ENCODE measurements at places on chromosomes 4 and X.

DNA sequence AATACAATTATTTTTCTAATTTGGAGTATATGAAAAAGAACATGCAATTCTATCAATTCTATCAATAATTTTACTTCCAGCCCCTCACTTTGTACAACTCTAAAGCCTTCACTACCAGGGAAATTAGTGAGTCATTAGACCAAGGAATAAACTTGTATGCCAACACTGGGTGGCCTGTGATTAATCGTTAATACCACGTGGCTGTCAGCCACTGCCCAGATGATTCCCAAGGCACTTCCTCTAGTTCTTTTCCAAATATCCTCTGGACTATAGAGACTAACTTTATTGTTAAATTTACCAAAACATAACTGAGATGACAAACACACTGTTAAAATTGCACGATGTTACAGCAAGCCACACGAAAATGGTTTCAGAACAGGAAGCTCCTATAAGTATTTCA lies 45.7 kb downstream of the MID1 start:
- DNase-seq, result no peak

DNA sequence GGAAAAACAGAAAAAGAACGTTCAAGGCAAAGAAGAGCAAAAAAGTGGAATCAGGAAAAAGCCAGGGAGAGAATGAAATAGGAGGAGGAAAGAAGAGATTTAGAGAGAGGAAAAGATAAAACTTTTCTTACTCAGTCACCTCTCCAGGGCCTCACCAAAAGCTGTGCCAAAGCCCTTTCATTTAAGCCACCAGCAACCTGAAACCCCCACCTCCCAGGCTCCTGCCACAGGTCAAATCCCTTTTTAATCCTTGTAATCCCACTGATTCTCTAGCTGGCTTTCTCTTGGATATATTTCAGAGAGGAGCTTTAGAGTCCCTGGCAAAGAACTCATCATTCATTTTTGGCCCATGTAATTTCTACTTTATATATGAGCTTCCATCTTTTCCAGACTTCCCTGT lies 25.7 kb upstream of the XIAP start:
- DNase-seq, result no peak

DNA sequence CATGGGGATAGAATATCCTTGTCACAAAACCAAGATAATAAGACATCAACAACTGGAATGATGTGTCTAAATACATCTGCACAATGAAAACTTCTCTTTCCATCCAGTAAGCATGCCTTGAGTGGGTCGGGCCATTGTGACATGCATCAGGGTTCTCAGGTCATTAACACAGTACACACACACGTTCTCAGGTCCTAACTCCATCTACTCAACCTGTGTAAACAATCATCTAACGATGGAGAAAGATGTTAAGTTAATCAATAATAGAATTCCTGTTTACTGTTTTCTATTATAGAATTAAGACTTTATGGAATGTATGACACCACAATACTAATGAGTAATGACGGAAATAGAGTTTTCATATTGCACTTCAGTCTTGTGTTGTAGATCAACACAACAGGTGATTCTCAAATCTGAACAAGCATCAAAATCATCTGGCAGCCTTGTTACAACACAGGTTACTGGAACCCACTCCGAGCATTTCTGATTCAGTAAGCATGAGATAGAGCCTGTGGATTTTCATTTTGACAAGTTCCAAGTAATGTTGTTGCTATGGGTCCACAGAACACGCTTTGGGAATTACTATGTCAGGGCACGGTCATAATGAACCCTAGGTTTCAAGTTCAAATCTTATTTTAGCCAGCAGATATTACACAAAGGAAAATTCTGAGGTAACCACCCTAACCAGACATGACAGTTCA lies 315.8 kb upstream of the TEX13C start:
- DNase-seq, result no peak

- no peak for DNase-seq
These were observed 38.3 kb upstream of the NDP start for GRCh38 chrX:44011506-44011905.

- DNase-seq, result no peak
These were observed 210.7 kb downstream of the PPP1R2C start for GRCh38 chrX:42567268-42567667.

DNA sequence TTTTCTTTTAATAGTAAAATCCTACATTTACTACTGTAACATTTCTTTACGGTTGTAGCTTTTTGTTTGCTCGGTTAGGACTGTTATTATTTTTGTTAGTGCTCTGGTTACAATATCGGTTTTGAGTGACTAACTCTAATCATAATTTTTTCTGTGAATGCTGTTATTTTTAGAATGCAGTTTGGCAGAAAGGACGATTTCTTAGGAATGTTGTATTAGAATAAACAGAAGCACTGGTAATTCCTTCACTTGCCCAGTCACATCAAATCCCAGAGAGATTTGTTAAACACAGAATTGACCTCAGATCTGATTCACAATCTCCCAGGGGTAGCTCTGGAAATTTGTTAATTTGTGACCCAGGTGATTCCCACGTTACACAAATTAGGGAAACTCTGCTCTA lies 21.7 kb downstream of the DDIT4L start:
- DNase-seq, result no peak

DNA sequence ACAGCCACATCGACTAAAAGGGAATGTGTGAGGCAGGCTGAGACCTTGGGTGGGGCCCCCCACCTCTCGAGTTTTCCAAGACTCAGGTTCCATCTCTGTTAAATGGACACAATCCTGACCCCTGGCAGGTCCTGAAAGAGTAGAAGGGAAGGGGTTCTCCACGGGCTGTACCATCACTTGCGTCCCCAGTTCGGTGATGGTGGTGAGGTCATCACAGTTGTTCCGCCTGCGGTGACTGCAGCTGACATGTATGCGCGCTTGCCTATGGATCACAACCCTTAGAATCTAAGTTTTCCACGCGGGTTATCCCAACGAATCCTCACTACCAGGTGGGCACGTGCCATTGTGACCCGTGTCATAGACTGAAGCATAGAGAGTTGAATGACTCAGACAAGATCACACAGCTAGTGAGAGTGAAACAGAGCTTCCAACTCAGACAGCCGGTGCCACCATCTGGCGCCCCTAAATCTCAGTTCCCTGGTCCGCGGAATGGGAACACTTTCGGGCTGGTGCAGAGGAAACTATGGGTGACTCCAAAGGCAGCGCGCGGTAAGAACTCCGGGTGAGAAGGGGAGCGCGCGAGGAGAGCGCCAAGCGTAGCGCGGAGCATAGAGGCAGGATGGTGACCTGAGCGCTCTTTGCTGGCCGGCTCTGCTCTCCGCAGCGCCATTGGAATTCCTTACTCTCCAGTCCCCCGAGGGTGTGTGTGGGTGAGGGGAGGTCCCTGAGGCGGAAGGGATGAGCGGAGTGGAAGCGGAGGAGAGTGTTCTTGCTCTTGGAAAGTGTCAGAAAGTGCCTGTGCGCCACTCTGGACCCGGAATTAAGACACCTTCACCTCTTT lies 10.5 kb downstream of the MSX1 start:
- no peak for DNase-seq

- no peak for DNase-seq
These were observed 29.5 kb upstream of the MTNR1A start for GRCh38 chr4:186584912-186585311.

- no peak for DNase-seq
These were observed 34.1 kb downstream of the HTRA3 start for GRCh38 chr4:8303485-8304281.

DNA sequence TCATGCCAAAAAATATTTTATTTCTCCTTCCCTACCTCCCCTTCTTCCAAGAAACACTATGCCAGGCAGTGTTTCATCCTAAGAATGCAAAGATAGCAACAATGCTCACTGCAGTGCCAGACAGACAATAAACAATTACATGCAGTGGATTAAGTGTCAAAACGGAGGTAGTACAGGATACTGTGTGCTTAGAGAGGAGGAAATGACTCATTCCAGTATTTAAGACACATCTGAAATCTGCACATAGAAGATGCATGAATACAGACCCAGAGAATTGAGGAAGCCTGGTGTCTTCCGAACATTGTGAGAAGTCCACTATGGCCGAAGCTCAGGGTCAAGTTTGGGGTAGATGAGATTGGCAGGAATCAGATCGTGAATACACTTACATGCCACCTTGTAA lies 326.4 kb downstream of the PPP3CA start:
- DNase-seq, result no peak

- DNase-seq, result no peak
These were observed 2.4 kb downstream of the RCHY1 start for GRCh38 chr4:75511841-75512240.

- no peak for DNase-seq
These were observed 117.4 kb upstream of the ZC4H2 start for GRCh38 chrX:65093658-65094057.

- no peak for DNase-seq
These were observed 39.5 kb upstream of the MAP3K15 start for GRCh38 chrX:19554786-19555185.

- DNase-seq, result no peak
These were observed 421.8 kb downstream of the MAPK10 start for GRCh38 chr4:85938062-85938461.

DNA sequence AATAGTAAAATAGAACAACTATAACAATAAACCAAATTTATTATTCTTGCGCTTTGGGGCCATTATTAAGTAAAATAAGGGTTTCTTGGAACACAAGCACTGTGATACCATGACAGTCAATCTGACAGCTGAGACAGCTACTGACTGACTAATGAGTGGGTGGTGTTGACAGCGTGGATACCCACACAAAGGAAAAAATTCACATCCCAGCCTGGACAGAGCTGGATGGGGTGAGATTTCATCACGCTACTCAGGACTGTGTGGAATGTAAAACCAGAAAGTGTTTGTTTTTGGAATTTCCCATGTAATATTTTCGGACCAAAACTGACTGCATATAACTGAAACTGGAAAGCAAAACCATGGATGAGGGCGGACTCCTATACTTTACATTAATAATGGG lies 48.8 kb downstream of the IGFBP7 start:
- DNase-seq, result no peak

GRCh38 chr4:177087060-177087459 lies 222.6 kb upstream of the NEIL3 start:
- no peak for DNase-seq

DNA sequence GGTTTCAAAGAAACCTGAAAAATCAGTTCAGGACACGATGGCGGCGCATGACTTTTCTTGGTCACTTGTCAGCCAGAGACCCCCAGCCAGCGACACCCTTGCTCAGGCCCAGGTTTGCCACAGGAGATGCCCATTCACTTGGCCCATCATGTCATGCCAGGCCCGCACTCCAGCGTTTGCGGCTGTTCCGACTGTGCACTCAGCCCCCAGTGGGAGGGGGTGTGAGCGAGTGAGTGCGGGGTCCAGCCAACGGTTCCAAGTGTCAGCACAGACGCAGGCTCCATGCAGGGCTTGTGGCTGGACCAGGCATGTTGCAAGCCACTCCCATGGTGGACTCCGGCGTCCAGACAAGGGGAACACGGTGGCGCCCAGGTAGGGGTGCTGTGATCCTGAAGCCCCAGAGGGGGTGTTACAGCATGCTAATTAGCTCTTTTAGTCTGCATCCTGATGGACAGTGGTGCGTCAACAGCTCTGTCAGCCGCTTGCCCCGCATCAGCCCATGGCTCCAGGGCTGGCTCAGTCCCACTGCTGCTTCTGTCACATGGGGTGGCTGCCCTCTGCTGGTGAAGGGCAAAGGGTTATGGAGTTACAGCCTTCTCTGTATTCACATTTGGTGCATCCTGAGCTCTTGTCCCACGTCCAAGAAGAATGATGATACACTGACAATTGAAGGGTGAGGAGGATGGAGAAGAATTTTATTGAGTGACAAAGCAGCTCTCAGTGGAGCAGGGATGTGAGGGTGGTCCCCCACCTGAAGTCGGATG lies 3.7 kb upstream of the MAEA start:
- DNase-seq, result no peak

- DNase-seq, result no peak
These were observed 80.4 kb downstream of the NDST3 start for GRCh38 chr4:118114720-118115119.

DNA sequence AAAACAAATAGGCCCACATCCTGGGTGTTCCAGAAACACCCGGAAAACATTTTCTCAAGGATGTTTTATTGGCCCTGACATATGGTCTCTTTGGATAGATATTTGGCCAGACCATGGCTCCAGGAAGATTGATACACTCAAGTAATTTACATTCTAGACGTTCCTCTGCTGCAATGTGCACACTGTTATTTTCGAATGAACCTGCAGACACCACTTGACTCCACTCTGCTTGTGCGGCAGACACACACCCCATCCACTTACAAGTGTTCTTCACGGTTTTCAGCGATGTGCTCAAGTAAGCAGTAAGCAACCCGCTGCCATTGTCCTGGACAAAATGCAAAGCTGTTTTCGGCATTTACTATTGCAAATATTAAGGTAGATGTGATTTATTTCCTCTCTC lies 12.0 kb upstream of the GPM6A start:
- no peak for DNase-seq

- no peak for DNase-seq
These were observed 43.2 kb downstream of the RGS12 start for GRCh38 chr4:3335982-3336381.

DNA sequence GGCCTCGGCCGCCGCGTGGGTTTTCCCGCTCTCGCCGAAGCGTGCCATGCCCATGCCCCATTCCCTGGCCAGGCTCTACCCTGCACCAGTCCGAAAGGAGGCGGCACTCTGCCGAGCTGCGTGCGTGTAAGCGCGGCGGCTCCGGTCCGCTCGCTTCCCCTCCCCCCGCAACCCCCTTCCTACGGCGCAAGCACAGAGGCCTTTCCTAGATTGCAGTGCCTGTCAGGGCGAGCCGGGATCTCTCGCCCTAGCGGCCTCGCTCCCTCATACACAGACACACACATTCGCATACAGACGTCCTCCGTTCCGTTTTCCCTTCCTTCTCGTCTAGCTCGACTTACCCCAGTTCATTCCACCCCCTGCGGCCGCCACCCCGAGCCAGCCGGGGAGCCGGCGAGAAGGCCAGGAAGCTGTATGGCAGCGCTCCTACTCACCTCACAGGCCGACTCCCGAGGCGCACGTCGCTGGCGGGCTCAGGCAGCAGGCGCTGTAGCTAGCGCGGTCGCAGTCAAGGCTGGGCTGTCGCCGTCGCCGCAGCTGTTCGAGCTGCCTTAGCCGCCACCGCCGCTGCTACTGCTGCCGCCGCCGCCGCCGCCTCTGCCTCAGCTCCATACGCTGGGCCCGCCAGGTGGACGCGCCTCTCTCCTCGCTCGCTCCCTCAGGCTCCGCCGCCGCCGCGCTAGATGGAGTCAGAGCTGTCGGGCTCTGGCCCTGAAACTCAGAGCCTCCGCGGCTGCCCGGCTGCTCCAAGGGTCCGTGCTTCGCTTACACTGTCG lies 615 bp downstream of the NEXMIF start:
- DNase-seq, result no peak

- no peak for DNase-seq
These were observed 4.3 kb downstream of the IL1RAPL1 start for GRCh38 chrX:28591542-28591941.

Measured in NCI-H187 treated with DMSO at 0.1 percent for 48 hours (cell line).